Substantia nigra (tissue), 51 donors: ENCODE measurements at places on chromosomes 5 and 9.

GRCh38 chr5:95858023-95858461 lies 35.5 kb upstream of the GLRX start:
- peak; percentile 51 for DNase-seq

GRCh38 chr5:157703736-157704135 lies 27.5 kb upstream of the THG1L start:
- DNase-seq: no peak

DNA sequence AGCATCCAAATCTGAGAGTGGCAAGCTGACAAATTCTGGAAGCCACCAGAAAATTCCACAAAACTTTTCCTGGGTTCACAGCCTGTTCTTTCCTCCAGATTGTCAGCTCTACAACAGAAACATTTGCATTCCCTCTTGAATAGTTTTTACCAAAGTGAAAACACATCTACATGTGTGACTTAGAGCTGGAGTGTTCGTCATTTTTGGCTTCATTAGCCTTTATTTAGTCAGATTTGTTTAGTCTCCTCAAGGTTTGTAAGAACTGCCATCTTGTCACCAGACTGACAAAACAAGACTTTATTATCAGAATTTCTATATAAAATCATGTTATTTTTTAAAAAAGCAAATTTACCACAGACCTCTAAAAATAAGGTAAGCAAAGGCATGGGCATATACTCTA lies 347.3 kb downstream of the TRIM36 start:
- no peak for DNase-seq

DNA sequence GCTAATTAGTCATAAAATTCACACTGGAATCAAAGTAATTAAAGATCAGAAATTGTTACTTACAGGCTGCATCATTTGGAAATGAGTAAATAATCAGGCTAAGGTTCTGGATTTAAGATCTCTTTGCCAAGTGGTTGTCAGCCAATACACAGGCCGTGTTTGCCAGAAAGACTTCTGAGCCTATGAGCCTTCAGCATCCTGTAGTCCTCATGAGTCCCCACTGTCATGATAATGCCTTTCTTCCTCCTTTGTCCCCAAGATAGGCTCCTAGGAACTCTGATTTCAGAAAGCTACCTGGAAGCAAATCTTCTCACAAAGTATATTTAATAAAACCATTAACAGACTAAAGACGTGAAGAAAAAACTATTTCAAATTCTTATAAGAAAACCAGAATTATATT lies 810.5 kb downstream of the DNAH5 start:
- DNase-seq: no peak

- no peak for DNase-seq
Observed at GRCh38 chr9:136403915-136404800, 4.2 kb upstream of the SNAPC4 start.

- DNase-seq: no peak
Observed at GRCh38 chr5:36492984-36493654, 113.3 kb upstream of the SLC1A3 start.

DNA sequence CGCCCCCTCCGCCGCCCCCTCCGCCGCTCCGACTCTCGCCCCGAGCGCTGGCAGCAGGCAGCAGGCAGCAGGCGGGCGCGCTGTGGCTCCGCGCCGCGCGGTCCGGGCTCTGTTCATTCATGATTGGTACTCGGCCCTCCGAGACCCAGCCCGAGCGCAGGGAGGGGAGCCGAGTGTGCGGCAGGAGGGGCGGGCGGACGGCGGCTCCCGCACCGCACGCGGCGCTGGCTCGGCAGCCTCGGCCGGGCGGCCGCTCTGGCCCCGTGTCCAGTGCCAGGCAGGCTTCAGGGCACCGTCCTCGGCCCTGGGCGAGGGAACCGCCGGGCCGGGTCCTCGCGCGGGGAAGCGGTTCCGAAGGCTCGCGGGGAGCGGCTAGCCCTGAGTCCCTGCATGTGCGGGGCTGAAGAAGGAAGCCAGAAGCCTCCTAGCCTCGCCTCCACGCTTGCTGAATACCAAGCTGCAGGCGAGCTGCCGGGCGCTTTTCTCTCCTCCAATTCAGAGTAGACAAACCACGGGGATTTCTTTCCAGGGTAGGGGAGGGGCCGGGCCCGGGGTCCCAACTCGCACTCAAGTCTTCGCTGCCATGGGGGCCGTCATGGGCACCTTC lies at the start of gene KCNIP1:
TSS of gene KCNIP1 (plus strand) at position 31 of the 607 bp plus-strand sequence.
- DNase-seq: no peak

DNA sequence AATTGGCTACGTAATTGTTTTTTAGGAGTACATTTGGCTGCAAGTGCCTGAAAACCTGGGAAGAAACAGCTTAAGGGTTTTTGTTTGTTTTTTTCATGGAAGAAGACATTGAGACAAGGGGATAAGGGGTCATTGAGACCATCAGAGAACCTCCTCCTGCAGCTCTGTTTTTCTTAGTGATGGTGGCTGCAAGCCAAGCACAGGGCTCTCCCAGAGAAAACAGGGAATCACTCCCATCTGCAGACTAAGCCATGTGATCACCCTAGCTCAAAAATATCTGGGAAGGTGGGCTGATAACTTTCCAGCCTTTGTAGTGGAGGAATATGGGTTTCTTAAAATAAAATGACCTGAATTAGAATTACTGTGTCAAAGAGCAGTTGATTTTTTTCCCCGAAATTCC lies 25.1 kb downstream of the PALM2AKAP2 start:
- DNase-seq: no peak

GRCh38 chr5:97297063-97297703 lies 114.1 kb upstream of the RIOK2 start:
- peak; percentile 5 for DNase-seq

DNA sequence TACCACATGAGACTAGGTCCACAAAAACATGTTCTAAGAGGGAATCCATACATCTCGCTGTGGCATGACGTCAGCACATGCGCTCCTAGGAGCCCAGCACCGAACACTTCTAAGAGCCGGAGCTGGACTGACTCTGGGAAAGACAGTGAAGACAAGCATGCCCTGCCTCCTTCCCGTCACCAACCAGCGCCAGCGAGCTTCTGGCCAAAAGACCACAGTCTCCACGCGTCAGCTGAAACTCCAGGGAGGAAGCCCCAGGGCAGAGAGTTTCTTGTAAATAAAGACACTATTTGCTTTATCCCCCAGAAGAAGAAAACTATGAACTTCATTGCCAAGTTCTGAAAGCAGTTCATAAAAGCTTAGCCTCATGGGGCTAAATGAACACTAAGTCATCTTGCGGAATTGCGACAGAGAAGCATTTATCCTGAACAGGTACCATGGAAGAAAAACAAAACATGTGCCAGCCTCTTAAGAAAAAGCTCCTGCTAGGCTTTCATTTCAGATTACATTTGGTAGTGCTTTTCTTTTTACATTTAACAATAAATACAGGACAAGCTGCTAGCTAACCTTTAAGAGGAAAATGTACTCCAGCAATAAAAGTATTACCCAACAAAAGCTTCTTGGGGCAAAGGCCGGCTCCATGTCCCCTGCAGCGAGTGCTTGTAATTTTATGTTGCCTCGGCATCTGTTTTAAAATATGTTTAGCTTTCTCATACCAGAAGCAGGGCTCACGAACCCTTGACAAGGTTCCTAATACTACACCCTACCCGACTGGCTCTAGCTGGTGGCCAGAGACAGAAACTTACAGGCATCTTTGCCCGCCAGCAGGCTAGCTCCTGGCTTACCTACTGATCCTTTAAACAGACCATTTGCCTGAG lies 96.5 kb downstream of the PRRT1B start:
- DNase-seq: no peak

DNA sequence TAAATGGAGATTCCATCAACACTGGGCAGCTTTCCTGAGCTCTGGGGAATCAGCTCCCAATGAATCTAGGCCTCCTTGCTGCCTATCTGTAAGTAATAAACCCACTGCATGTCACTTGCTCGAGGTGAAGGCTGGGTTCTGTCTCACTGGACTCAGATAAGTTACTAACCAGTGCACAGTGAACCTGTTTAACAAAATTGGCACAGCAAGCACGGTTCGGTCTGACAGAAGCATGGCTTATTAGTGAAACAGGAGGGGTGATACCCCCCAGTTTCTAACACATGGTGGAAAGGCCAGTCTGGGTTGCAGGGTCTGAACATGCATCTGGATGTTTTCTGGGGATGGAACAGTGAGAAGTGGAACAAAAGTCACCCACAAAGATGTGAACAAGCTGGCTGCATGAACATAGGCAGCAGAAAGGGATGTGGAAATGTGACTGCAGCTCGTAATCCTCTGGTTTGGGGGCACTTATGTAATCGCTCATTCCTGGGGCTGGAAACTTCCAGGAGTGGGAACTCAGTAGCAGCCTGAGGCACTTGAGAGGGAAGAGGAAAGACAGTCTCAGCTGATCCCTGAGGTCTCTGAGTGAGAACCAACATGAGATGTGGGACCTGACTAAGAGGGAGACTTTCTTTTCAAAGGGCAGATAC lies 37.7 kb downstream of the UGT3A2 start:
- no peak for DNase-seq

GRCh38 chr5:94312298-94312697 lies 306.1 kb downstream of the KIAA0825 start:
- no peak for DNase-seq

DNA sequence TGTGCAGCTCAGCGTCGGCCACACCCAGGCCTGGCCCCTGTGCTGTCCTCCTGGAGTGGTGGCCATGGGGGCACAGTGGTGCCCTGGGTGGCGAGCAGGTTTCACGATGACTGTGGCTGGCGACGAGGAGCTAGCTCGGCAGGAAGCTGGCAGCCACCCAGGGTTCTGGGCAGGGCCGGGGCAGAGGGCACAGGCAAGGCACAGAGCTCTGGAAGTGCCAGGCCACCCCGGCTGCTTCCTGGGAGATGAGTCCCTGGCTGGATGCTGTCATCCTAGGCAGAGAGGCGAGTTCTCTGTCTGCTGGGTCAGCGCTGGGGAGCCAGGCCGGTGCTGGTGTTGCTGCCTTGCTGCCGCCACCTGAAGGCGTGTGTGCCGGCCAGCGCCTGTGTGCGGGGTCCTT lies 51.7 kb downstream of the RXRA start:
- no peak for DNase-seq

DNA sequence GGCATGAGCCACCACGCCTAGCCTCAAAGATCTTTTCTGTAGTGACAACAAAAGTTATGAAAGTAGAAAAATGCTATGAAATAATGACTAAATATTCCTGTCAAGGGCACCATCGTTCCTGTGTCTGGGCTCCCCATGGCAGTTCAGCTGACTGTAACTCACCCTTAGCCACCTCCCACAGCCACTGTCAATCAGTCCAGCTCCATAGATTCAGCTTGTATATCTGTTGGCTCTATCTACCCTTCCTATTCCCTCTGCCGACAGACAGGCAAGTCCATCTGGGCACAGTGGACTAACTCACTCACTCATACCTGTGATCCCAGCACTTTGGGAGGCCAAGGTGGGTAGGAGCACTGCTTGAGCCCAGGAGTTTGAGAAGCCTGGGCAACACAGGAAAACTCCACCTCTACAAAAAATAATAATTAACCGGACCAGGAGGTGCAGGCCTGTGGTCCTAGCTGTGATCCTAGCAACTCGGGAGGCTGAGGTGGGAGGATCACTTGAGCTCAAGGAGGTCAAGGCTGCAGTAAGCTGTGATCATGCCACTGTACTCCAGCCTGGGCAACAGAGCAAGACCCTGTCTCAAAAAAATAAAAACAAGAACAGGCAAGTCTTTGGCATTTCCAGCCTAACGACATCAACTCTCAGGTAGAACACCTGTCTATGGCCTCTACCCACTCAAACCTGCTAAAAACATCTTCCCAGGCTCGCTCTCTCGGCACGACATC lies 6.2 kb downstream of the CAMSAP1 start:
- DNase-seq: no peak

DNA sequence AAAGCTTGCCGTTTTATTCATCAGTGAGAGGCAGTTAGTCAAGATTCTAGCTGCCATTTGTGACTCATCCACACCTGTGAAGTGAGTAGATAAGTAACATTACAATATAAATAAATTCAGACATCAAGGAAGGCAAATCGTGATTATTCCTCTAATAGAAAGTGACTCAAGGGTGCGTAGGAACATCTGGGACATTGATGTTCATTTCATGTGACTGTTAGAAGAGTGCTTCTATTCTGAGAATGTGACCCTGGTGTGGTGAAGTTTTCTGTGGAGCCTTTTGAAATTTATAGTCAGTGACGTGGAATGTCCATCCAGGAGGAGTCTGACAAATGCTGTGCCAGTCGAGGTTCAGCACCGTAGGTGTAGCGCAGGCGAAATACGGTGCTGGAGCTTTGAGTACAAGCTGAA lies 48.4 kb upstream of the FAM240B start:
- no peak for DNase-seq

- no peak for DNase-seq
Observed at GRCh38 chr5:61449804-61450492, 117.9 kb downstream of the ZSWIM6 start.

- no peak for DNase-seq
Observed at GRCh38 chr5:34531751-34532360, 124.3 kb upstream of the RAI14 start.

GRCh38 chr9:88049677-88050307 lies 75.5 kb upstream of the CDK20 start:
- DNase-seq: no peak

DNA sequence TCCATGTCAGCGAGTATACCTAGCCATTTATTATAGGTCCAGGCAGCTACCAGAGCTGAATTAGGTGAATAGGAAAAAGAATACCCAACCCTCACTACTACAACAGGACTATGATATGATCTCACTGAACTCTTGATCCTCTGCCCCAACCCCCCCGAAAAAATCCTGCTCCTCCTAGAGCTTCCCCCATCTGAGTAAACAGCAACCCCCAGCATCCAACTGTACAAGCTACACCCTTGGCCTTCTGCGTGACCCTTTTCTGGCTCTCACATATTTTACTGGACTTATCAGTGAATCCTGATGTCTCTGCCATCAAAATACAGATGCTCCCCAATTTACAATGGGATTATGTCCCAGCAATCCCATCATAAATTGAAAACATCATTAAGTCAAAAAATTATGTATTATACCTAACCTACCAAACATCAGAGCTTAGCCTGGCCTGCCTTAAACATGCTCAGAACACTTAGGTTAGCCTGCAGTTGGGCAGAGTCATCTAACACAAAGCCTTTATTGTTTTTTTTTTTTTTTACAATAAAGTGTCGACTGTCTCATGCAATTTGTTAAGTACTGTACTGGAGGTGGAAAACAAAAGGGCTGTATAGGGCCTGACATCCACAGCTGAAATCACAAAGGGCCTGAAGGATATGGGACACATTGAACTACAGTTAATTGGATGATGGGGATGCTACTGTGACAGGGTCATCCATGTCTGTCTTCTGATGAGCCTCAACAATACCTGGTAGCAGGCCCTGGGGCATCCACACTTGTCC lies 128.9 kb upstream of the ERCC6L2 start:
- no peak for DNase-seq

DNA sequence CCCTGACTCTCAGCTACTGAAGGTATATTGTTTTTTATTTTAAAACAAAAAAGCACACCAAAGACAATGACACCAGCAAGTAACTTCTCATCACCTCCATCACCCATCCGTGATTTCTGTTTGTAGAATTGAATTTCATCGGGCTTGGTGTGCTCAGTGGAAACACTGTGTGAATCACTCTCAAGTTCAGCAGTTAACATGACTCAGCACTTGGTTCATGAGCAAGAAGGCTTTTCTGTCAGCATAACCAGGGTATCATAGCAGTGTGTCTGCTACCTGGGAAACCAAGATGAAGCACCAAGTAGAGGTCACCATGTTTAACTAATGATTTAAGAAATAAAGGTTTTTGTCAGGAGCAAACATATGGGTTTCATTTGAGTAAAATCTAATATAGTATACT lies 123.7 kb downstream of the INSYN2B start:
- no peak for DNase-seq

GRCh38 chr9:85392260-85392659 lies 349.5 kb downstream of the AGTPBP1 start:
- no peak for DNase-seq
